ENCODE measurements at places on chromosomes 12 and 14.

GRCh38 chr12:45732250-45732649 is 2.7 kb downstream of the ARID2 start:
- DNase-seq: no peak

GRCh38 chr12:10705655-10706054 is 17.5 kb downstream of the YBX3 start:
- no peak for DNase-seq

- DNase-seq: no peak
These were observed 54.4 kb upstream of the MED13L start for GRCh38 chr12:116331876-116332275.

DNA sequence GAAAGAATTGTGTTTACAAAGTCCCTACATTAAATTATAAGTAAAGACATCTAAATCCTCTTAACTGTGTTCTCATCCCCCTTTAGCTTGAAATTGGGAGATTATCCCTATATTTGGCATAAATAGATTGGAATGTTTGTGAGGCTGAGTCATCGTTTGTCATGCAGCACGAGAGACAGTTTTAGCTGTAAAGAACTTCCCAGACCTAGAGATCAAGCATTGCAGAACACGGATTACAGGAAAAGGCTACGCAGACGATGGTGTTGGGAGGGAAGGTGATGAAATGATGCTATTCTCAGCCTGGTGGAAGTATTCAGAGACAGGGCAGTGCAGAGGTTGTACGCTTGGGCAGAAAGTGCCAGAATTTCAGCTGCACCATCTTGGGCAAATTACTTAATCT is 93.8 kb downstream of the PTPRB start:
- DNase-seq: no peak

DNA sequence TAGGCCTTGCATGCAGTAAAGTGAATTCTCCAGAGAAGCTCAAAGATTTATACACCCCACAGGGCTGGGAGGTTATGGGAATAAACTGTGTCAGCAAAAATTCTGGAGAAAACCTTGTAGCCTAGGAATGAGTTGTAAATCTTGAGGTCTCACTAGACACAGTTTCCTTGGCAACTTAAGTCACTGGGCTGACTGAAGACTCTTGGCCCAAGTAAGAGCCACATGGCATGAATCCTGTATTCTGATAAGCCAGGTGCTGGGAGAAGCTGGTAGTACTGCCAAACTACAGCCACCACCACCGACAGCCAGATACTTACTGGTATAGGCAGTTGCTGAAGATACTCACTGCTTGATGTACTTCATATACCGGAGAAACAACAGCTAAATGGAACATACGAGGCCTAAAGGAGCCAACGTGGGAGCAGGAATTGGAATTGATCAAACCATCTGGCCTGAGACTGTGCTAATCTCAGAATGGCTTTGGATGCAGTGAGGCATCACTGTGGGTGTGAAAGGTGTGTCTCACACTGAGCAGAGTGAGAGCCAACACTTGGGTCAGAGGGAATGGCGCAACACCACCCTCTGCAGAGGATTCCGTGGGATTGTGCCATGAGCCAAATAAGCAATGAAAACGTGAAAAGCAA is 102.8 kb upstream of the TMCC3 start:
- DNase-seq: no peak

GRCh38 chr12:122145505-122146330 is 28.3 kb downstream of the IL31 start:
- no peak for DNase-seq

DNA sequence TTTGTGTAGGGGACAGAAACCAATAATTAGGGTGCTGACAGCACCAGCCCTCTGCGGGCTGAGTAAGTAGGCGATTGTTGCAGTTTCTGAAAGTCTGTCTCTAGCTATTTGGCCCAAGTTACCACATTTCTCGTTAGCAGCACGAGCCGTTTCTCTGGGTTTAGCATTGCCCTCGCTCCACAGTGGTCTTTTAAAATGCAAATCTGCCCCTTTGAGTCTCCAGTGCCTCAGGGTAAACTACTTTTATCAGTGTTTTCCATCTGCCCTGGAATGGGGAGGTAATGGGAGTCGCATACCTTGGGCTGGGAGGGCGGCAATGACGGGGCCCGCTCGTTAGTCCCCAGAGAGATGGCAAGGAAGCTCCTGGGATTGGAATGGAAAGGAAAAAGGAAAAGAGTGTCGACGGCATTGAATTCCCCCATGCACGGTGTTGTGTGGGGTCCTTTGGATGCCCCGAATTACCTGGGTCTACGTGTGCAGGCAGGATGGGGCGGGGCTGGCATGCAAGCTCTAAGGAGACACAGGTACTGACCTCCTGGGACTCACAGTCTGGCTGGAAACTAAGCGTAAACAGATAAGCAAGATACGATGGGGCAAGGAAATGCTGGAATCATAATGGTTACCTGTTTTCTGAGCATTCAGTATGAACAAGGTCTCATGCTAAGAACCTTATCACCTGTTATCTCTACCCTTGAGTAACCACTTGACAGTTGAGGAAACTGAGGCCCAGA is 131.8 kb upstream of the MAP1LC3B2 start:
- no peak for DNase-seq

DNA sequence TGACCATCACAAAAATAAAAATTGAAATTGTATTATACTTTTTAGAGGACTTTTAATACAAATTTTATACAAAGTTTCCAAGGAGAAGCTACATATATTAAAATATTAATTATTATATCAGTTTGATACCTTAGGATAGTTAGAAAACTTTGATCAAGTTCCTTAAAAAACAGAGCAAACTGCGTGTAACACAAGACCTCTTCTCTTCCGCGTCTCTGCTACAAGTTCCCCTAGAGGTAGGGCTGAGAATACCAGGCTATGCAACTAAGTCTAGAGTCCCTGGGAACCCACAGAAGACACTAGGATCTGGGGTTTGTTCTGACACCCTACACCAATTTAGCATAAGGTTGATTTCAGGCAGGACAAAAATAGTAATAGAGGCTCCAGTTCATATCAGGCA is 319.0 kb downstream of the FOXG1 start:
- DNase-seq: no peak

DNA sequence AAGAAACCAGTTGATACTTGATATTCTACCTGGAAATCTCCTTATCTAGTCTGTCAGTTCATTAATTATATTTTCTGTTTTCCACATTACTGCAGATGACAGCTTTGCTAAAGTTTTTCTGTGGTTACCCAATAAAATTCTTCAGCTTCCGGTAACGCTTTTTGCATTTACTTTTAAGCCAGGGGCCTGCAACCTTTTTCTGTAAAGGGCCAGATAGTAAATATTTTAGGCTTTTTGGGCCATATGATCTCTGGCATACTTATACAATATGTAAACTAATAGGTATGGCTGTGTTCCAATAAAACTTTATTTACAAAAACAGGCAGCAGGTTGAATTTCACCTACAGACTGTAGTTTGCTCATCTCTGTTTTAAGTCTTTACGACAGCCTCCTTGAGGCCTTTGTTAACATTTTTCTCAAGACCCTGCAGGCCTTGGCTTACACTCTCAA is 48.3 kb downstream of the SPATS2 start:
- no peak for DNase-seq

GRCh38 chr14:97850466-97850865 is 1053.3 kb downstream of the VRK1 start:
- no peak for DNase-seq

- no peak for DNase-seq
These were observed 147.8 kb upstream of the KRR1 start for GRCh38 chr12:75658901-75659823.

DNA sequence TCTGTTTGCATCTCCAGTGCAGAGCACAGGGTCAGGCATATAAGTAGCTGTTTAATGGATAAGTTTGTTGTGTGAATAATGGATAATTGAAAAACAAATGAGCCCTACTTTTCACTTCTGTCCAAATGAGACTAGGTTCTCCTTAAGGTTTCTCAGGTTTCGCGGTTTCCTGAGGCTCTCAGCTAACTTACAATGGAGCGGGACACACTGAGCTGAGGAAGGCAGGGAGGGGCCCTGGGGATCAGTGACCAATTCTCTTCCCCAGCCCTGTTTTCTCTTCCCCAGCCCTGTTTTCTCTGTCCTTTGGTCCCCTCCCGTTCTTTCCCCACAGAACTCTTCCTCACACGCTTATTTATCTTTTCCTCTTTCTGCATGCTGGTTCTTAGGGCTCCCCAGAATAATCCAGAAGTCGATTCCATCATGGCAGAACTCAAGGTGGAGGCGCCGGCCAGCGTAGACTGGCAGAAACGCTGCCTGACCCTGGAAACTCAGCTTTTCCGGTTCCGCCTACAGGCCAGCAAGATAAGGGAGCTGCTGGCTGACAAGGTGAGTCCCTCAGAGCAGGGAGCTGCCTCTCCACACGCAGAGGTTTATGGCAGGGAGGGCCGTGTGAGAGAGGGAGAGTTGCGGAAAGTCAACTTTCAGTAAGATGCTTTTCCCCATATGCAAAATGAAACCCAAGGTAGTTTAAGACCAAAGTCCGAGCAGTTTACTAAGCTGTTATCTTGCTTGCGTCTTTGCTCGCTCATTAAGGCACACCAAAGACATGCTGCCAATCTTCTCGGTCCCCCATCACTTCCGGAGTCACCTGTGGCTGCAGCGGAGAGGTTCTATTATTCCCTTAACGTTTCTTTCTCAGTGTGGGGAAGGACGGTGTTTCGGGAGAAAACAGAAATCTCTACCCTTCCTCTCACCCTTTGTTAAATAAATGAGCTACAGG is 8.6 kb downstream of the PLEKHH1 start:
- no peak for DNase-seq

DNA sequence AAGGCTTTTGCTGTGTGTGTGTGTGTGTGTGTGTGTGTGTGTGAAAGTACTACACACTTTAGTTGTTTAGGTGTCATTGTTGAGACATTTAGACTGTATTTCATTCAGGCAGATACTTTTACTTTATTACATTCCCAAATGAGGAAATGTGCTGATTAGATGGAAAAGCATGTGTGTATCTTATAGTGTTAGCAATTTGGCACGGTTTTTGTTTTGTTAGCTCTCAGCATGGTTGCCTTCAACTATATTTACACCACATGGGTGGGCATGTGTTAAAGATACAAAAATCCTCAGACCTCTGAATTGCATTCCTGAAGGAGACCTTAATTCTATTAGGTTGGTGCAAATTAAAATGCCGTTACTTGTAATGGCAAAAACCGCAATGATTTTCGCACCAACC is 879.5 kb downstream of the DIO2 start:
- DNase-seq: no peak

DNA sequence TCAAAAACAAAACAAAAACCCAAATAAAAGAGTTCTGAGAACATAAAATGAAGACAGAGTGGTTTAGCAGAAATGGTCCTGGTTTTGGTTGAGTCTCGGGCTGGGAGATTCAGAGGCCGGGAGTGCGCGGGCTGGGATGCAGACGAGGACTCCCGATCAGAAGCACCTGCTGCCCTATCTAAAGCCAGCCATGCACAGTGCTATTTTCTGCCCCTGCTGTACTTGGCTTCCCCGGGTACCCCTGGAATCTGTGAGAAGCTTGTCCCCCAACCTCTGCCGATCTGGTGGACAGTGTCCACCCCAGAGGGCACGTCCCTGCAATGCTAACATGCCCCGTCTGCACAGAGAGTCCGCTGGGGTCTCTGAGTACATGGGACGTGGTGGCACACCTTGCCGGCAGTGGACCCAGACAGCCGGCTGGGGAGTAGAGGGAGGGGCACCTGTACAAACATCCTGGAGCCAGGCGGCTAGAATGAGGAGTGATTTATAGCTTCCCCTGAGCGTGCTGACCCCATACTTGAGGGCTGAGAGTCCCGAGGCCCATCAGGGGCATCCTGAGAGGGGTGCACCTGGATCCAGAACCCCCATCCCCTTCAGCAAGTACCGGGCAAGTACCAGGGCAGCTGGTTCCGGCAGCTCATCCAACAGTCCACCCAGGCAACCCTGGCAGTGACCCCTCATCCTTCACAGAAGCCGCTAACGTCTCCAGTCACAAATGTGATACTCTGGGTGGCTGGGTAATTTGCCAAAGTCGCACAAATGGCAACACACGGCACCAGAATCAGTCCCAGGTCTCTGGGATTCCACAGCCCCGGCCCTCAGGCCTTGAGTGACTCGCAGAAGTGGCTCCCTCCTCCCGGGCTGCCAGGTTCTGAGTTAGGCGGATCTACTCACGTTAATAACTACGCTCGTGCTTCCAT is 37.1 kb downstream of the CHGA start:
- DNase-seq: no peak

DNA sequence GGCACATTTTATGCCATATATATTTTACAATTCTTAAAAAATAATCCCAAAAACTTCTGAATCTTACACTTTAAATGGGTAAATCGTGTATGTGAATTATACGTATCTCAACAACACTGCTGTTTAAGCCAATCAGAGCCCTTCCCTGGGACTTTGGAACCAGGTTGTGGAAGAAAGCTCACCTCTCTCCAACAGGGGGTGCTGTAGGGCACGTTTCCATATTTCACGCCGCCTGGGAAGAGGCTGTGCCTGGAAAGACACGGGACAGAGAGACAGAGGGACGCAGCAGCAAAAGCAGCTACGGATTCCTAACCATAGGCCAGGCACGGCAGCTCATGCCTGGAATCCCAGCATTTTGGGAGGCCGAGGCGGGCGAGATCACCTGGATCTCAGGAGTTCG is 29.4 kb upstream of the FBRSL1 start:
- DNase-seq: no peak

DNA sequence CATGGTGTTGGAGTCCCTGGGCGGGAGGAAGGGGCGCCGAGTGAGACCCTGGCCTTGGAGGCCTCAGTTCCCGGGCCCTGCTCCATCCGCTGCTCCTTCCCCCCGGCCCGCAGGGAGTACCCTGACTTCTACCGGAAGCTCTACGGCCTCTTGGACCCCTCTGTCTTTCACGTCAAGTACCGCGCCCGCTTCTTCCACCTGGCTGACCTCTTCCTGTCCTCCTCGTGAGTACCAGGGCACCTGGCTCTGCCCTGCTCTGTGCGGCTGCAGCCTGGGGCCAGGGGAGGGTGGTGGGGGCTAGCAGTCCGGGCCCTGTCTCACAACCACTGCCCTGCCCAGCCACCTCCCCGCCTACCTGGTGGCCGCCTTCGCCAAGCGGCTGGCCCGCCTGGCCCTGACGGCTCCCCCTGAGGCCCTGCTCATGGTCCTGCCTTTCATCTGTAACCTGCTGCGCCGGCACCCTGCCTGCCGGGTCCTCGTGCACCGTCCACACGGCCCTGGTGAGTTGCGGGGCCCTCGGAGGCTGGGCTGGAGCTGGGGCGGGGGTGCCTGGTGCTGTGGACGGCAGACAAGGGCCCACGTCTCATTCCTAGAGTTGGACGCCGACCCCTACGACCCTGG is 7.0 kb downstream of the NOC4L start:
- DNase-seq: no peak

DNA sequence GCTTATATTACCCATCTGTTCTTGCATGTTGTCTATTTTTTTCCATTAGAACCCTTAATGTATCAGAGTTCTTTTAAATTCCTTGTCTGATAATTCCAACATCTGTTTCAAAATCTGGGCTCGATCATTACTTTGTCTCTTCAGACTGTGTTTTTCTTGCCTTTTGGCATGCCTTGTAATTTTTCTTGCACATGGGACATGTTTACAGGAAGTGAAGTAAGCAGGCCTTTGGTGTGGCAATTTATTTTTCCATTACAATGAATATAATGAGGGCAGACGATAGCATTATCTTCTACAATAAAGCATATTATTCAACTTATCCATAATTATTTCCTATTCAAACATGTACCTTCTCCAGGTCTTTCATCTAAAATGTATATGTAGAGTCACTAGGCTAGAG is 48.3 kb downstream of the STXBP6 start:
- DNase-seq: no peak

- DNase-seq: no peak
These were observed 3.7 kb upstream of the ZNF384 start for GRCh38 chr12:6692888-6693287.

Data from activated CD4-positive, alpha-beta T cell treated with anti-CD3 and anti-CD28 coated beads for 1 hour (primary cell).